ENCODE measurements at places on chromosomes 5 and 9. TPM values are rescaled to one million over a fixed set of nuclear protein-coding genes. Genes with fewer than 3 reads are reported as not detected.

KIF3A gene
- polyA plus RNA-seq: 18.3 TPM

RAI14 gene
- polyA plus RNA-seq: 0.15 TPM

SLC27A6 gene
- not detected for polyA plus RNA-seq

CARD6 gene
- 2.4 TPM for polyA plus RNA-seq

TAS2R1 gene
- not detected for polyA plus RNA-seq

IFNA21 gene
- not detected for polyA plus RNA-seq

VCAN gene
- 0.05 TPM for polyA plus RNA-seq

C5orf22 gene
- 20.1 TPM for polyA plus RNA-seq

NR6A1 gene
- not detected for polyA plus RNA-seq

ETF1 gene
- polyA plus RNA-seq: 45.2 TPM

GLIPR2 gene
- polyA plus RNA-seq: 213 TPM

NDUFS4 gene
- 113 TPM for polyA plus RNA-seq

PAEP gene
- not detected for polyA plus RNA-seq

GPR150 gene
- 6.1 TPM for polyA plus RNA-seq

PCDHA1 gene
- polyA plus RNA-seq: not detected

LCN15 gene
- not detected for polyA plus RNA-seq

INPP5E gene
- polyA plus RNA-seq: 2.0 TPM

C5orf46 gene
- polyA plus RNA-seq: not detected

CKMT2 gene
- not detected for polyA plus RNA-seq

CBY3 gene
- polyA plus RNA-seq: 0.36 TPM

RNF183 gene
- not detected for polyA plus RNA-seq

ADAMTS13 gene
- not detected for polyA plus RNA-seq

PCDHGA7 gene
- polyA plus RNA-seq: not detected

PCDHB4 gene
- not detected for polyA plus RNA-seq

HINT1 gene
- polyA plus RNA-seq: 445 TPM

CTSL gene
- 7.3 TPM for polyA plus RNA-seq

TMOD1 gene
- polyA plus RNA-seq: 2.1 TPM

CCL27 gene
- polyA plus RNA-seq: 0.59 TPM

C1QTNF3 gene
- polyA plus RNA-seq: 0.53 TPM
